Fibroblast of lung (primary cell): ENCODE measurements at places on chromosomes 4 and X. TPM values are rescaled to one million over a fixed set of nuclear protein-coding genes. Genes with fewer than 3 reads are reported as not detected.

SH2D1A gene
- not detected in 2 replicates for total RNA-seq

ZAR1 gene
- not detected in 2 replicates for total RNA-seq

GRCh38 chrX:38357747-38358673 lies 5.6 kb downstream of the OTC start:
- no peak for DNase-seq
- H3K27ac ChIP-seq = no peak overlapping the region
- no peak overlapping the region for H3K4me3 ChIP-seq
- H3K27me3 ChIP-seq = no peaks in the 10 kb centered on the region
- no peaks in the 10 kb centered on the region for H3K4me1 ChIP-seq
- no peaks in the 10 kb centered on the region for H3K36me3 ChIP-seq

VCX3A gene
- total RNA-seq = not detected in 2 replicates

GRCh38 chrX:74814681-74815080 lies 110.6 kb downstream of the NEXMIF start:
- no peak overlapping the region for H3K4me3 ChIP-seq
- no peak overlapping the region for H3K27ac ChIP-seq
- DNase-seq = no peak
- H3K4me1 ChIP-seq = no peaks in the 10 kb centered on the region
- H3K36me3 ChIP-seq = no peaks in the 10 kb centered on the region

- no peak for DNase-seq
- H3K4me3 ChIP-seq = no peak overlapping the region
- H3K4me1 ChIP-seq = no peaks in the 10 kb centered on the region
- H3K27me3 ChIP-seq = no peaks in the 10 kb centered on the region
- H3K27ac ChIP-seq = no peak overlapping the region
- no peaks in the 10 kb centered on the region for H3K36me3 ChIP-seq
Observed at GRCh38 chrX:89034679-89035078, 287.7 kb downstream of the CPXCR1 start.

- no peaks in the 10 kb centered on the region for H3K27me3 ChIP-seq
- peak; percentile 95 for DNase-seq
- H3K36me3 ChIP-seq = no peaks in the 10 kb centered on the region
- no peak overlapping the region for H3K27ac ChIP-seq
Observed at GRCh38 chr4:166318810-166319525, 445.9 kb downstream of the TLL1 start.

CAMK2D gene
- 196 and 262 TPM in 2 replicates for total RNA-seq

DNA sequence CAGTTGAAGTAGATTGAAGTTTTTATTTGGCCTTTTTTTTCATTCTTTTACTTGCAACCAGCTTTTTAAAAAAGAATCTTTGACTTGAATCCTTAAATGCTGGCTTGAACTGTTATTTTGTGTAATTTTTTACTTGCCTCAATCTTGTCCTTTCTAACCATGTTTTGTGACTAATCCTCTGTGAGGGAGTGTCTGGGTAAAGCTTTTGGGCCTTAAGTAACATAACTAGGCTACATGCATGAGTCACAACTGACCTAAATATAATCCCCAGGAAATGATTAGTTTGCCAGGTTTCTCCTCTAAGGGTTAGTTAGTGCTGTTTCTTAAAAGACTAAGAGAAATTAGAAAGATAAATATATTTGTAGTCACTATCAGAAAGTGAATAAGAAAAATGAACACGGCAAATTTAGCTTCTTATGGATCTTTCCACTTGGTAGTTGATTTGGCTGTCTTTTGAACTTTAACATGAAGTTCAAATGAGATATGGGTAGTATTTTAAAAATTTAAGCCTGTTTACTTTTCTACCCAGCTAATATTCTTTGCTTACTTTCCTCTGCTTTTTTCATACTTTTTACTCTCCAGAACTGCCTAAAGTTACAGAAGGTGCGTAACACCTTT lies 13.0 kb downstream of the EXOC1 start:
- no peaks in the 10 kb centered on the region for H3K27me3 ChIP-seq
- peaks cover 10% of the 10 kb centered on the region for H3K36me3 ChIP-seq
- peak; percentile 95 for DNase-seq
- no peak overlapping the region for H3K4me3 ChIP-seq
- H3K27ac ChIP-seq = peak overlapping the region; percentile 75
- peaks cover 13% of the 10 kb centered on the region for H3K4me1 ChIP-seq

DNA sequence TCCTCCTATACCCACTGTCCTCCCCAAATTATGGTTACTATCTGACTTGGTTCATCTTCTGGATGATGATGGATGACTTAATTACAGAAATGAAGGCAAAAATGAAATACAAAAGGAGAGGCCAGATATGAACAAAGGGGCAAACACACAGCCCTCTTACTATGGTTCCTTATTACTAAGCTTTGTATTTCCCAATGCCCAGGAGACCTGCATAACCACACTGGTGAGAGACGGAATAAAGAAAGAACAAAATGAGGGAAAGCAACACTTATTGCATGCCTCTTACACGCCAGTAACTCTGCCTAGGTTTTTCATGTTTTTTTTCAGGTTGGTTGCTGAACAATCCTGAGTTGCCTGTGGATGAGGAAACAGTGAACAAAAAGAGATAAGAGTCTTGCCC lies 120.5 kb downstream of the SLC10A7 start:
- H3K36me3 ChIP-seq = no peaks in the 10 kb centered on the region
- H3K4me1 ChIP-seq = no peaks in the 10 kb centered on the region
- H3K4me3 ChIP-seq = no peak overlapping the region

- no peaks in the 10 kb centered on the region for H3K27me3 ChIP-seq
- no peak for DNase-seq
- H3K27ac ChIP-seq = no peak overlapping the region
- H3K4me3 ChIP-seq = no peak overlapping the region
- H3K4me1 ChIP-seq = no peaks in the 10 kb centered on the region
- H3K36me3 ChIP-seq = no peaks in the 10 kb centered on the region
Observed at GRCh38 chr4:23737571-23737970, 152.3 kb downstream of the PPARGC1A start.

DNA sequence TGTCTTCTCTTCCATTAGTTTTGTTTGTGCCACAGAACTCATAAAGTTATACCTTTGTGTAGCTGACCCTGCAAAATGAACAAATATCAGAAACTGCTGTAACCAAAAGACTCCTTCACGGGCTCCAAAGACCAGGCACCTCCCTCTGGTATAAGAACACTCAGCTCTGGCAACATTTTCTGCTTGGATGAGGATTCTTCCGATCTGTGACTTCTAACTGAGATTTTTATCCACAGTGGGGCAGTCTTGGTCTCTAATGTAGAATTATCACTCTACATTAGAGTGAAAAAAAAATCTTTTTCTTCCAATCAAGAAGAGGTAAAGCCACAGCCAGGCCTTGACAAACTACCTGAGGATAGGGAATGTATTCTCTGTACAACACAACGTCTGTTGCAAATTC lies 38.5 kb upstream of the PRSS48 start:
- peak; percentile 54 for DNase-seq
- no peaks in the 10 kb centered on the region for H3K36me3 ChIP-seq
- no peak overlapping the region for H3K27ac ChIP-seq
- H3K4me3 ChIP-seq = no peak overlapping the region
- no peaks in the 10 kb centered on the region for H3K4me1 ChIP-seq
- no peaks in the 10 kb centered on the region for H3K27me3 ChIP-seq

DNA sequence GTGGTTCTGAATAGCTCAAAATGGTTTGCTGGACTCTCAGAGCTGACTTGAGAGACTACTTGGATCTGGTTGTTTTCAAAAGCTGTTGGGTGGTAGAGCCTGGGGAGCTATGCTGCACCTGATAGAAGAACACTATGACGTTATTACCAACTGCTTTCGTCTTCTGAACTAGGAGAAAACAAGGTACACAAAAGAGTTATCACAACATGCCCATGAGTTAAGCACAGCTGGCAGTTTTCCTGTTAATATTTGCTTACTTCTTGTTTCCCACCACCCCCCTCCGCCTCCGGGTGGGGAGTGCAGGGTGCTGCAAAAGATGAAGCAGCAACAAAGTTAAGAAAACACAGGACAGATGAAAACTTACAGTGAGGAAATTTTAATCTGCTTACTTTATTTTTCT lies 69.1 kb downstream of the RASL11B start:
- no peak overlapping the region for H3K4me3 ChIP-seq
- no peak overlapping the region for H3K27ac ChIP-seq
- H3K27me3 ChIP-seq = no peaks in the 10 kb centered on the region

IRS4 gene
- total RNA-seq = not detected in 2 replicates

DNA sequence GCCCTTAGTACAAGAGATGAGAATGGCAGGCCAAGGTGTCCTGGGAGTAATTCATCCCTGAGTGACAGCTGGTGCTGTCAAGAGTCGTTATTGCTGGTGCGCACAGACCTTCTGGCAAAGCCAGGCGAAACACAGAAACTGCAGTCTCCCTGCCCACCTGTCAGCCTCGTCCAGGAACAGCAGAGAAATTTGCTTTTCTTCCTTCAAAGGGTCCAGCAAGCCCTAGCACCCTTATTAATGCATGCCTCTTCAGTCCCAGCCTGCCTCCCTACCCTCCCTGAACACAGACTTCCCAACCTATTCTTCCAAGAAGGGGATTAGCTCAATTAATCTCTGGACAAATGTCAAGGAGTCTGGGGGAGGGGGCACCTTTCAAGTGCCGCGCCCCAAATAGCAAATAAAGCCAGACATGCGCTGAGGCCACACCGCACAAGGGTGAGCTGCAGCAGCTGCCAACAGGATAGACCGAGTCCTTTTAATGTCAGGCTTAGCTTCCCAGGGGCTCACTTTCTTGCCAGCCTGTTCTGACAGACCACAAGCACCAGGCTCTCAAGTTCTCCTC lies 250.7 kb upstream of the RASGEF1B start:
- no peaks in the 10 kb centered on the region for H3K27me3 ChIP-seq
- no peak overlapping the region for H3K27ac ChIP-seq
- no peaks in the 10 kb centered on the region for H3K4me1 ChIP-seq

KANTR gene
- 3.9 and 7.1 TPM in 2 replicates for total RNA-seq

- H3K27me3 ChIP-seq = no peaks in the 10 kb centered on the region
- H3K4me1 ChIP-seq = no peaks in the 10 kb centered on the region
- no peak overlapping the region for H3K27ac ChIP-seq
- no peak overlapping the region for H3K4me3 ChIP-seq
- no peak for DNase-seq
- H3K36me3 ChIP-seq = no peaks in the 10 kb centered on the region
Observed at GRCh38 chrX:44938111-44938510, 65.1 kb downstream of the KDM6A start.

DNA sequence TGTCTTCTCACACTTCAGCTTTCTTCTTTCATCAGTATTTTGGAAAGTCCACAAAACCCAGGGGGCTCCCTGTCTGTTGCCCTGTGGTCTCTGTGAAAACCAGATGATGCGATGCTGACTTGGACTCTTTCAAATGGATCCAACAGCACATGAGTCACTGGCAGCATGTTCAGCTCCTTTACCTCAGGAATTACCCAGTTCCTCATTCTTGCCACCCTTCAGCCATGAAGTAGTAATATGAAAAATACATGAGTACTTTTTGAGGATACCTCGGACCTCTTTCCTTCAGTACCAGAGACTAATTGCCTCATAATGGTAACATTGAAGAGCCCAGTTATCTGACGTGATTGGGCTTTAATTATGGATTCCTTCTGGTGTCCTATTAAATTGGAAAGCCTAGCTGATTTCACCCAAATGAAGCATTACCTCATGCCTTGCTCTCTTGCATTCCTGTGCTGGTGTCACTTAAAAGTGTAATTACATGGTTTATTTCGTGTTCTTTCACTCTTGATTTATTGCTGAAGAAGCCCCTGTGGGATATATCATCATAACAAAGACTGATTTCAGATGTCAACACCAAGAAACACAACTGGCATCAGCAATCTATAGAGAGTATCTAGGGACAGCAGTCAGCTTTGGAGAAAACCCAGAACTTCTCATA lies 63.4 kb downstream of the NFKB1 start:
- peaks cover 3% of the 10 kb centered on the region for H3K4me1 ChIP-seq
- no peaks in the 10 kb centered on the region for H3K27me3 ChIP-seq
- peak; percentile 32 for DNase-seq
- H3K36me3 ChIP-seq = no peaks in the 10 kb centered on the region
- no peak overlapping the region for H3K27ac ChIP-seq

DNA sequence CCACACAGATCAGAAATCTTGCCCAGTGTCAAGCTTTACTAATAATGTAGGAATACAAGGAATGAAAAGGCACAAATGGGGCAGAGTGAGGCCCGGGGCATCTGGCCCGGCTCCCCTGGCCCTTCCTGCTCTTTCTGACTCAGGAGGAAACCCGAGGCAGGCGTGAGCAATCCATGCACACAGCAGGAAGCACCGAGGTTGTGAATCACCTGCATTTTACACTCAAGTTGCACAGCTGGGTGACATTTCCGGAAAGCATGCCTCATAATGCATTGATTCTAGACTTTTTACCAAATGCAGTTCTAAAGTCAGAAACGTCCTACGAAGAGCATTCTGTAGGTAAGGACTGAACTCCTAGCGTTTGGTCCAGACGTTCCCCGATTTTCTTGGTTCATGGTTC lies 38.9 kb downstream of the PRIMPOL start:
- no peaks in the 10 kb centered on the region for H3K4me1 ChIP-seq
- no peaks in the 10 kb centered on the region for H3K36me3 ChIP-seq
- H3K27ac ChIP-seq = peak overlapping the region; percentile 26
- H3K27me3 ChIP-seq = no peaks in the 10 kb centered on the region

GAGE12H gene
- not detected in 2 replicates for total RNA-seq

DNA sequence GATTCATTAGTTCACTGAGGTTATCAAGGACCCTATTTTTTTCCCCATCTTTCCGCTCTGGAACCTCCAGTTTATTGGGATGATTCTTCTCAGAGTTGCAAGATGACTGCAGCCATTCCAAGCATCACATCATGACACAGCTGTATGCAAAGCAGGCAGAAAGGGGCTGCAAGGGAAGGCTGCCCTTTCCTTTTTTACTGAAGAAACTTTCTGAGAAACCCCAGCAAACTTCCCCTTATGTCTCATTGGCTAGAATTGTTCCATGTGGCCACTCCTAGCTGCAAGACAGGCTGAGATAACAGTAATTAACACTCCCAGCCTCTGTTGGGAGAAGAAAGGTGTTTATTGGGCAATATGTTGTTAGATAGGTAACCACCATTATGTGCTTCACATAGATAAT lies 102.6 kb downstream of the SATL1 start:
- no peak for DNase-seq
- no peak overlapping the region for H3K4me3 ChIP-seq
- no peaks in the 10 kb centered on the region for H3K36me3 ChIP-seq

DNA sequence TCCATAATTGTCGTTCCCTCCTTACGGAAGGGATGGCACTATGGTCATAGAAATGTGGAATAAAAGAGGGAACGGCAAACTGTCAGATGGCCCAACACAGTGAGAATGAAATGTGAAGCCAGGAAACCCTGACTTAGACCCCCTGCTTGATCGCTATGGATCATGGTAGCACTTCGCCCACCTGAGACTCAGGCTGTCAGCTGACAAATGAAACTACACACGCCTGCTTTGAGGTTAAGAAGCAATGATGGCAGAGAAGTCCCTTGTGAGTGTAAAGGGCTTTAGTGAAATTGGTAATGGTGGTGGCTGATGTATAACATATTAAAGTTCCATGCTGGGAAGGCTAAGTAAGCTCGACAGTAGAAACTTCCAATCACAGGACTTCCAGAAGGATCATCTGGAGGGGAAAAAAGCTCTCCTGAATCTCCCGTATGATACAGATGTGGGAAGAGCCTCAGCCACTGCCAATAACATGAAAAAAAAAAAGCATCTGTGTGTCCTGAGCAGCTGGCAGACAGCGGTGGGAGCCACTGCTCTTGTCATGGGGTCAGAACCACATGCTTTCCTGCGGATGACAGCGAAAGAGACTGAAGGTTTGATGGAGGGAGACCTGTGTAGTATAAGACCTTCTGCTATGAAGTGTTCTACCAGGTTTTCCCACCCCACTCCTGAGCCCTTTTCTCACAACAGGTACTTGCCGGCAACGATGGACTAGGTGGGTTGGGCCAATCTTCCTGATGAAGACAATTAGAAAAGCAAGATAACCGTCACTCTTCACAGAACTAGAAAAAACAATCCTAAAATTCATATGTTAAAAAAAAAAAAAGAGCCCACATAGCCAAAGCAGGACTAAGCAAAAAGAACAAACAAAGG lies 107.6 kb downstream of the AFAP1 start:
- peaks cover 26% of the 10 kb centered on the region for H3K4me1 ChIP-seq
- H3K4me3 ChIP-seq = no peak overlapping the region
- H3K27ac ChIP-seq = peak overlapping the region; percentile 86
- no peak for DNase-seq
- peaks cover 3% of the 10 kb centered on the region for H3K36me3 ChIP-seq
